Activated CD8-positive, alpha-beta memory T cell treated with anti-CD3 and anti-CD28 coated beads for 24 hours (primary cell): ENCODE measurements at places on chromosomes 2 and 18.

DNA sequence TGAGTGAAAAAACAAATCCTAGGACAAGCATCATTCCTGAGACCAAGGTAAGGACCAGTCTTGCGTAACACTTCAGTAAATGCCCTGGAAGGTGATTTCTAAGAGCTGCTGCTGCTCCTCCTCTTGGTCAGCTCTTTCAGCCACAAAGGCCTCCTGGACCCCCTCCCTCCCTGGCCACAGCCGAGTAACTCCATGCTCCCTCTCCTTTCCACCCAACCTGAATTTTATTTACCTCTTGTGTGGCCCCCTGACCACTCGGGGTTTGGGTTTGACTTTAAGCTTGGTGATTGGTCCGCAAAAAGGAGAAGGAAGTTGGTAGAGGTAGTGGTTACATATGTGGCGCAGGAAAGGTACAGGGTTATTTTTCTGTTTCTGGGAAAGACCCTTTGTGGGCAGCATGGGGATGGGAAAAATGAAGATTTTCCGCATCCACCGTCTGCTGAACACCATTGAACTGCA lies 9.2 kb downstream of the HTRA2 start:
- DNase-seq, result no peak

DNA sequence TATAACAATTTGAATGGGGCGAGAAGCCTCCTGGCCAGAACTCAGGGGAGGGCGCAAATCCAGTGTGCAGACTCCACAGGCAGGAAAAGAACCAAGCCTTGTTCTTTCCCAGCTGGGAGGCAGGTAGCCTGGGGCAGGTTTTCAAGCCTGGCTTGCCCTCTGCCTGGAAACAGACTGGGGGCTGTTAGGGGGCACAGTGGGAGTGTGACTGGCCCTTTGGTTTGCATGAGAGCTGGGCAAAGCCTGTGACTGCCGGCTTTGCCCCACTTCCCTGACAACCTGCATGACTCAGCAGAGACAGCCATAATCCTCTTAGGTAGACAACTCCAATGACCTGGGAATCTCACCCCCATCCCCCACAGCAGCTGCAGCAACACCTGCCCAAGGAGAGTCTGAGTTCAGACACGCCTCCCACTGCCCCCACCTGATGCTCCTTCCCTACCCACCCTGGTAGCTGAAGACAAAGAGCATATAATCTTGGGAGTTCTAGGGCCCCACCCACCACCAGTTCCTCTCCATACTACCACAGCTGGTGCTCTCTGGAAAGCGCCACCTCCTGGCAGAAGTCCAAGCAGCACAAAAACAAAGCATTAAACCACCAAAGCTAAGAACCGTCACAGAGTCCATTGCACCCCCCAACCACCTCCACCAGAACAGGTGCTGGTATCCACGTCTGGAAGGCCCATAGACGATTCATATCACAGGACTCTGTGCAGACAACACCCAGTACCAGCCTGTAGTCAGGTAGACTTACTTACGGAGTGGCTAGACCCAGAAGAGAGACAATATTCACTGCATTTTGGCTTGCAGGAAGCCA lies 402.5 kb downstream of the STK39 start:
- no peak for DNase-seq

GRCh38 chr2:96203130-96204028 lies 5.2 kb downstream of the STARD7 start:
- no peak for DNase-seq

DNA sequence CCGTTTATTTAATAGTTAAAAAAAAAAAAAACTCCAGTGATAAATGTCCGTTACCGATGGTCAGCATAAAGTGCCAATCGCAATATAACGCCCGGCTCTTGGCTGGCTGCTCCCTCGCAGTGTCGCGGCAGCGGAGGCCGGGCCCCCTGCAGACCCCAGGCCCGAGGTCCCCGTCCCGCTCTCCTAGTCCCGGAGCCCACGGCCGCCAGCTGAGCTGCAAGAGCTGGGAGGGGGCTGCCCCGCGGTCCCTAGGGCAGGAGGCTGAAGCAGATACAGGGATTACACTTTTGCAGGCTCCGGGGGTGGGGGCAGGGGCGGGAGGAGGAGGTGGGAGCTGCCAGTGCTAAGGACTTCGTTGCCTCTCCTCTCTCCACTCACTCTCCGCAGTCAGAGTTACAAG lies 6.9 kb downstream of the OSR1 start:
- DNase-seq, result no peak

DNA sequence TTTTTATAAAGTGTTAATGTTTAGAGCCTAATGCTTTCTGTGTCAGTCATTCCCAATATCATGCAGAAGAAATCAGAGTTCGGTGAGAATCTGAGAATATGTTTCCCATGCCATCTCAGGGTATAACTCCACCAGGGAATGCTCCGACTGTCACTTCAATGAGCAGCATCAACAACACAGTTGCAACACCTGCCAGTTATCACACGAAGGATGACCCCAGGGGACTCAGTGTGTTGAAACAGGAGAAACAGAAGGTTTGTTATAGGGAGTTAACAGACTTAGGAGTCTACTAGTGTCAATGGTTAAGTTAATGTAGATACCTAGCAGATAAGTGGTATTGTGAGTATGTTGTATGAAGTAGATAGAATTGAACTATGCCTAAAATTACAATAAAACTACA lies 31.0 kb downstream of the VAPA start:
- no peak for DNase-seq

GRCh38 chr2:196504788-196505187 lies 134.7 kb upstream of the CCDC150 start:
- no peak for DNase-seq
